Hematopoietic multipotent progenitor cell treated with erythropoietin and hydrocortisone succinate and interleukin-3 and kit ligand, for 4 days (in vitro differentiated cells): ENCODE measurements at places on chromosomes 3 and 15.

GRCh38 chr15:70147778-70148177 is 50.1 kb upstream of the TLE3 start:
- peak; percentile 43 for DNase-seq

- no peak for DNase-seq
Observed at GRCh38 chr15:59250249-59250648, 43.6 kb downstream of the LDHAL6B start.

DNA sequence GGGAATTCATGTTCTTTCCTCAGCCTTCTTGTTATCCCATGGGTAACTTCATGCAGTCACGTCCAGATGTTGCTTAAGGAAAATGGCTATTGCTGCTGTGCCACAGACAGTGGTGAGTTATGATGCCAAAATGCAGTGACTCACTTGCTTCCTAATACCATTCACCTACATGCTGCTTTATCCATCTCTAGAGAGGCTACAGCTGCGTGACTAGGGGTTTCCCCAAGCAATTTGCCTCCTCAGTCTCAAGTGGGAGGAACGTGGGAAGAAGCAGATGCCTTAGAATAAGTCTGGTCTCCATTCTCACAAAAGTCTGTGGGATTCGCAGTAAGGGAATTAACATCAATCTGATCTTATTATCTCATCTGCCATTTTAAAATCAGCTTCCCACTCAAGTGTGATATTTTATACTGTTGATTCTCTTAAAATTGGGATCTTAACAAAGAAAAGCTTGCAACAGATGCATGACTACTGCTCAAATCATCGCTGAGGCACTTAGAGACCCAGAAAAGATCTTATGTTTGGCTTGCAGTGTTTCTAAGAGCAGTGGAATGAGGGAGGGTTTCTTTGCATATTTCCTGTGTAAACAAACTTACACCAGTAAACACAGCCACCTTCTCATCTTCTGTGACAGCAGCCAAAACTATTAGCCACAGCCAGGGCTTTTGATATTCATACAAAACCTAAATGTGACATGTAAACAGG is 62.0 kb upstream of the ACP3 start:
- DNase-seq, result no peak

DNA sequence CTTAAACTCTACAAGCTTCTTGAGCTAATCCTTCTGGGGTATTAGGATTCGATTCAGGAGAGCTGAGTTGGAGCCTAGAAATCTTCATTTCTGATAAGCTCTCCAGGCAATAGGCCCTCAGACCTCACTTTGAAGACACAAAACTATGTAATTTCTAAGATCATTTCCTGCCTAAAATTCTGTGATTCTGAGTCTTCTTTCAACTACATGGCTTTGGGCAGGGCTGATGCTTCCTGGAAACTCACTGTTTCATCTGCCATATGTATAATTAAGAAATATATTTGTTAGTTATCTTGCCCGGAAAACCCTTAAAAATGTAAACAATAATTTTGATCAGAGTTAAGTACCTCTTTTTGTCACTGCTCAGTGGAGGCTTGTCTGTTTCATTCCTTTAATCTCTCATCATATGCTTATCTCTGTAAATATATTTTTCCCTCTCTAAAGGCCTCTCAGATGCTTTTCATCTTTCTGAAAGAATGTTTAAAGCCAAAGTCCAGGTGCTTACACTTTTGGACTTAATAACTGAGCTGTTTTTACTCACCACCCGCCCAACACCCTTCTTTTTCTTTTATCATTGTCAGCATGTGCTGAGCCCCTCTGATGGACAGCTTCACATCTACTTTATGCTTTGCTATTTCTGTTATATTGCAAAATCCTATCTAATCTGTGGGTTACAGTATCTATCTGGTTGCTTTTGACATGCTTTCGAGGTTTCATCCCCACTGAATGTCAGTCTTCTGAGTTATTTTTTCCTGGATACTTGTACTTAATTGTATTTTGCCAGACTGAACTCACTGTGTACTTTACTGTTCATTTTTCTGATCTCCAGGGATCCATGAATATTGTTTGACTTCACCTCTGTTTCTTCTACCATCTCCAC is 38.2 kb downstream of the FILIP1L start:
- peak; percentile 77 for DNase-seq

- DNase-seq, result no peak
Observed at GRCh38 chr3:98855806-98856400, 45.6 kb downstream of the DCBLD2 start.

DNA sequence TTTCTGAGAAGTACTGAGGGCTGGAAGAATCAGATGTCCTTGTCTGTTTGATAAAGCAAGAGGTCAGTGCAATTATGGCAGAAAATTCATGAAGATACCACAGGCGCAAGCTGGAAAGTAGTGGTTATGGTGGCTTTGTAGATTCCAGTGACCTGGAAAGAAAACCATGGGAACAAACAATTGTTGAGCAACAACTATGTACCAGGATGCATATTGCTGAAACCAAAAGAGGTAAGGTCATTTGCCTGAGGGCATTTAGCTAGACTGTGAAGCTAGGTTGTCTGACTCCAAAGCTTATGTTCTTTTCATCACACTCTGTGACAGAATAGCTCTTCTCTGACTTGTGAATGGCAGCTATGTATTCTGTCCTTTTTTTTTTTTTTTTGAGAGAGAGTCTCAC is 74.0 kb downstream of the B3GALNT1 start:
- no peak for DNase-seq

DNA sequence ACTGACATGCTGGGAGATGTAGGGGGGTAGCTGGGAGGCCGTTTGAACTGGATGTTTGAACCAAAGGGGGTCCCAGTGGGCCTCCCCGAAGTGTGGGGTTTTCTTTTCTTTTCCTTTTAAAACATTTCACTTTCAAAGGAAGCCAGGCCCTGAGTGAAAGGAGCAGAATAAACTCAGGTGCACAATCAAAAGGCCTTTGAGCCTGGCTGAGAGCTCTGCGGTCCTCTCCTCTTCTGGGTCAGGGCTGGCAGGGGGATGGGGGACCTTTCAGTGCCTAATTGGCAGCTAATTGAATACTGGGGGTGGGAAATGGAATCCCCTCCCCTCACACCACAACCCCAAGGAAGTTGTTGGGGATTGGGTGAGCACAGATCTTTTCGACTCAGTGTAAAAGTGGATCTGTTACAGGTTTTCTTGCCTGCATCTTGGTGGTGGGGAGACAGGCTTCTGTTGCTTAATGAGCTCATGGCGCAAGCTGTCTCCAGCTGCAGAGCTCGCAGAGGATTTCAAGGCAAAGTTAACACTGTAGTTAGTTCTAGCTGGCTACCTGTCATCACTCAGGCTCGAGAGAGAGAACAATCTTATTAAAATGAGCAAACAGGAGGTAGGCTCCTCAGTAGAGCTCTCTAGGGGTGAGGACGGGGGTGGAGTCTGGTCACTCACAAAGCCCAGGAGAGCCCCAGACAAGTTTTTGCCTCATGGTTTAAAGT is 132.6 kb downstream of the RAB11A start:
- no peak for DNase-seq

- DNase-seq, result no peak
Observed at GRCh38 chr3:124276133-124276532, 284.2 kb upstream of the ROPN1 start.

GRCh38 chr15:73368301-73369136 is at the start of gene HCN4:
TSS of gene HCN4 (minus strand) at chr15:73368958. CDS start at chr15:73368270, 688 bp downstream.
- DNase-seq, result peak; percentile 5

- no peak for DNase-seq
Observed at GRCh38 chr3:78517965-78518364, 1249.8 kb downstream of the ROBO1 start.

GRCh38 chr3:106229495-106230278 is 360.9 kb upstream of the CBLB start:
- DNase-seq, result peak; percentile 8

- DNase-seq, result no peak
Observed at GRCh38 chr3:100063929-100064461, 50.3 kb downstream of the FILIP1L start.

GRCh38 chr3:186182850-186183249 is 74.0 kb upstream of the ETV5 start:
- no peak for DNase-seq

DNA sequence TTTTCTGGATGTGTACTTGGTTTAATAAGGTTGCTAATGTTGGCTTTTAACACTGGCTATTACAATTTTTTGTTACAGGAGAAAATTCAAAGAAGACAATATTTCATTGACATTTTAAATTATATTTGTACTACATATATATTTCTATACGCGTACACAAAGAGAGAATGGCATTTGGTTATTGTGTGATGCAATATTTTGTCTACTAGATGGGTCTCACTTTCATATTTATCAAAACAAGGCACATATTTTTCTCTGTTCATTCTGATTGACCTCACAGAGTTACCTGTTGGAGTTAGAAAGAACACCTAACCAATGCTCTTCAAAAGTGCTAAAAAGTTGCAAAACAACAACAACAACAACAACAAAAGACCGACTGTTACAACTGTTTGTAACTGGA is 50.2 kb upstream of the VGLL3 start:
- DNase-seq, result peak; percentile 3

- DNase-seq, result peak; percentile 41
Observed at GRCh38 chr3:177810162-177810623, 612.9 kb upstream of the TBL1XR1 start.

DNA sequence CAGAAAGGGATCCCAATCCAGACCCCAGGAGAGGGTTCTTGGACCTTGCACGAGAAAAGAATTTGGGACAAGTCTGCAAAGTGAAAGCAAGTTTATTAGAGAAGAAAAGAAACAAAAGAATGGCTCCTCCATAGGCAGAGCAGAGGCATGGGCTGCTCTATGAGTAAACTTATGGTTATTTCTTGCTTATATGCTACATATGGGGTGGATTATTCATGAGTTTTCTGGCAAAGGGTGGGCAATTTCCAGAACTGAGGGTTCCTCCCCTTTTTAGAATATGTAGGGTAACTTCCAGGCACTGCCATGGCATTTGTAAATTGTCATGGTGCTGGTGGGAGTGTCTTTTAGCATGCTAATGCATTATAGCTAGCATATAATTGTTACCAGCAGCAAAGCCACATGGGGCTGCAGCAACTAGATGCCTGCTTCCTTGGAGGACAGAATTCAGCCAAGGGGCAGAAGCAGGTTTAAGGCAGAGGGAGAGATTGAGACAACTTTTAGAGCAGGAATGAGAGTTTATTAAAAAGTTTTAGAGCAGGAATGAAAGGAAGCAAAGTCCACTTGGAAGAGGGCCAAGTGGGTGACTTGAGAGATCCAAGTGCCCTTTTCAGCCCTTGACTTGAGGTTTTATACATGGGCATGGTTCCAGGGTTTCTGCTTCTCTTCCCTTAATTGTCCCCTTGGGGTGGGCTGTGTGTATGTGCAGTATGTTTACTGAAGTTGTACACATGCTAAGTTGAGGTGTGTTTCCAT is 41.3 kb downstream of the METTL6 start:
- peak; percentile 24 for DNase-seq

DNA sequence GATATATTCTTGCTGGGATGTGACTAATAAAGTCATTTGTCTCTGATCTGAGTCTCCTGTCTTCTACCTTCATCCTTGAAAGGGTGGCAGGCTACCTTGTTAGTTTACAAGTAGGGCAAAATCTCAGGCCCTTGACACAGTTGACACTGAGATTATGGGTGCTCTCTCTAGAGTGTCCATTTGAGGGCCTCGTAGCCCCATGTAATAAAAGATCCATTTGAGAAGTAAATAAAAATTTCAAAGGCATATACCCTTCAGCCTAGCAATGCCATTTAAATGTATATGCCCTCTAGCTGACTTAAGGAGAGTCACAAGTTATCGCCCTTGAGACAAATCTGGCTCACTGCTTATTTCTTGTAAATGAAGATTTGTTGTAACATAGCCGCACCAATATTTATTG is 98.6 kb downstream of the TCF12 start:
- peak; percentile 72 for DNase-seq

GRCh38 chr3:85020828-85021227 is 62.0 kb downstream of the CADM2 start:
- no peak for DNase-seq

- DNase-seq, result peak; percentile 32
Observed at GRCh38 chr15:40232625-40233070, 6.2 kb upstream of the PAK6 start.

DNA sequence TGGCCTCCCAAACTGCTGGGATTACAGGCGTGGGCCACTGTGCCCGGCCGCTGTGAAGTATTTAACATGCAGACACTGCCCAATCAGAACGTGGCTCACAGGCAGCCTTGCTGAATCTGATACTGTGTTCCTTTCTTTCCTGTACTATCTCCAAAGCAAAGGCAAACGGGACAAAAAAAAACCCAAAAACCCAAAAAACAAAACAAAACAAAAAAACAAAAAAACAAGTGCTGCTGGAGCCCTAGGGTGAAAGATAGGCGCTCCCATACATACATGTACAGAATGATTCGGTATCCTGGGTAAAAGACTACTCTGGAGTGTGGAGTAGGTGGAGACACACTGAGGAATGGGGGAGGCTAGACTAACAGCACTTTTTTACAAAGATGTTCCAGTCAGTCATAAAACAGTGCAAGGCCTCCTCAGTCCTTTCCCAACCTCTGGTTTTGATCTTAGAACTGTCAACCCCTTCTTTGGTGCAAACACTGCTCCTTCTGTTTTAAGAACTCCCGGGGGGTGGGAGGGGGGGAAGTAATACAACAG is 7.7 kb upstream of the MAP1A start:
- peak; percentile 38 for DNase-seq

DNA sequence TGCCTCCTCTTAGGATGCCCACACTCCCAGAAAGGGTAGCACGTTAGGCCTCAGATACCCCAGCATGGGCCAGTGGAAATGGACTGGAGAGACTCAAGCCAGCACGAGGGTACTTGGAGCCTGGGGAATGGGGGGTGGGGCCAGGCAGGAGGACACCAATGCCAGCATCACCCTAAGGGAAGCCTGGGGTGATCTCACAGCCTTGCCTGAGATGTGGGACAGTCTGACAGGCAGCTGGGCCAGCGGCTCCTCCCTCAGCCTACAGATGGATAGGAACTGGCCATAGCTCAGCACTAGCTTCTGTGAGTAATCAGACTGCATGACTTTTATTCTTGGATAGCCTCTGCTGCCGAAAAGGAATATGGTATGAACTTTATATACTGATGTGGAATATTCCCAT is 59.6 kb upstream of the MRPS22 start:
- no peak for DNase-seq

- no peak for DNase-seq
Observed at GRCh38 chr3:120338517-120338916, 10.6 kb downstream of the LRRC58 start.

GRCh38 chr3:31738412-31738811 is 205.7 kb downstream of the STT3B start:
- no peak for DNase-seq

DNA sequence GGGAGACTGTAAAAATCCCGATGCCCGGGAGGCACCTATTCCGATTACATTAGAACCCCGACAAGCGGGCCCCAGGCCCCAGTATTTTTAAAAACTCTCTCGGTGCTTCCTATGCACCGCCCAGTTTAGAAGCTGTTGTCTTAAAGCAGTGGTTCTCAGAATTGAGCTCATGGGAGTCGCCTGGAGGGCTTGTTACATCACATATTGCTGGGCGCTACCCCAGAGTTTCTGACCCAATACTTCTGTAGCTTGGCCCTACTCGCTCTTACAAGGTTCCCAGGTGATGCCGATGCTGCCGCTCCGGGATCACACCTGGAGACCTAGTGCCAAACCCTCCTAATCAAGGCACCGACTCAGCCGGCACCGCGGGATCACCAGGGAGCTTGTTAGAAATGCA is 35.2 kb downstream of the CPN2 start:
- no peak for DNase-seq
